ENCODE measurements at places on chromosomes 6 and 20.
A peak's percentile ranks its signal among the peaks of the same experiment; 100 is the strongest.

GRCh38 chr20:2240835-2241234 is 55.0 kb upstream of the TGM3 start:
- no peak for DNase-seq

DNA sequence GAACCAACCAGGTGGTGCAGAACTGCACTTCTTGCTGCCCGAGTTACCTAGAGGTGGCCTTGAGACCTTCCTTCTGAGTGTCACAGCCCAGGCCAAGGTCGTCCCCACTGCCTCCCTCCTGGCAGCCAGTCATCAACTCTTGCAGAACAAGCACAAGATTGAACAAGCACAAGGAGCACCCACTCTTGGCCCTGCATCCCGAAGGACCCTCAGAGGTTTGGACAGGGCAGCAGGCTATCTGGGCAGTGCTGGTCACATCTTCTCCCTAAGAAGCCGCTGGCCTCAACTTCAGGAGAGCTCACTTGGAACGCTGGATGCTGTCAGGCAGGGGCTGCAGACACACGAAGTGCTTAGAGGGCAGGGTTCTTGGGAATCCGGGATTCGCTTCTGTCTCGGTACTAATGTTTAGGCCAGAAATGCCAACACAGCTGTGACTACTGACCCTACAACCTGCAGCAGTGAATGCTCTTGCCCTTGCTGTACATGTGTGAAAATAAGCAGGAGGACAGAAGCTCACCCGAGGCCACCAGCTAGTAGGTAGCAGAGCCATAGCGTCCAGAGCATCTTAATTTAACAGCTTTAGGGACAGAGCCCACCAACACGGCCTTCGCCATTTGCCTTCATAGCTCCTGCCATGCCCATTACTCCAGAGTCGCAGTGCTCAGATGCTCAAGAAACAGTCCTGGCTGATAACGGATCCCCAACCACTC is 4.0 kb upstream of the ACSS1 start:
- DNase-seq, result no peak

- no peak for DNase-seq
Observed at GRCh38 chr6:18920701-18921100, 533.6 kb downstream of the RNF144B start.

- no peak for DNase-seq
Observed at GRCh38 chr6:41587131-41587879, 41.1 kb downstream of the FOXP4 start.

GRCh38 chr6:143655541-143655940 is 22.2 kb upstream of the PHACTR2 start:
- no peak for DNase-seq

- DNase-seq, result no peak
Observed at GRCh38 chr6:51559059-51559458, 528.4 kb downstream of the PKHD1 start.

GRCh38 chr20:34988191-34988540 is 32.5 kb downstream of the MYH7B start:
- no peak for DNase-seq

DNA sequence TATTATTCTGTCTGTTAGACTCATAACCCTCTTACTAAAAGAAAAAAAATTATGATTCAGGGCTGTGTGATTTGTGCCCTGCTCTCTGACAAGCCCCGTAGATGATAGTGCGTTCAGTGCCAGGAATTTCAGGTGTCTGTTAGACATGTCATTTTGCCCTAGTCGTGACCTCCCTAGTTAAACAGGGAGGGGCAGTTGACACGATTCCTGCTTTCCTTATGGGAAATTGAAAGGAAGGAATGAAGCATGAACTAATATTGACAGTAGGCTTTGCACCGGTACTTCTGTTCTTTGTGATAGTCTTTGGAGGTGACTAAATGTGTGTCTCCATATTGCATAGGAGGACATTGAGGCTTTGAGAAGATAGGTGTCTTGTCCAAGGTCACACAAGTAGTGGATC is 26.3 kb downstream of the RPRD1B start:
- no peak for DNase-seq

GRCh38 chr20:271069-271468 is 13.5 kb downstream of the DEFB132 start:
- DNase-seq, result no peak

- no peak for DNase-seq
Observed at GRCh38 chr6:64293298-64293697, 657.7 kb downstream of the PHF3 start.

GRCh38 chr6:123529843-123530242 is 106.9 kb downstream of the TRDN start:
- no peak for DNase-seq

DNA sequence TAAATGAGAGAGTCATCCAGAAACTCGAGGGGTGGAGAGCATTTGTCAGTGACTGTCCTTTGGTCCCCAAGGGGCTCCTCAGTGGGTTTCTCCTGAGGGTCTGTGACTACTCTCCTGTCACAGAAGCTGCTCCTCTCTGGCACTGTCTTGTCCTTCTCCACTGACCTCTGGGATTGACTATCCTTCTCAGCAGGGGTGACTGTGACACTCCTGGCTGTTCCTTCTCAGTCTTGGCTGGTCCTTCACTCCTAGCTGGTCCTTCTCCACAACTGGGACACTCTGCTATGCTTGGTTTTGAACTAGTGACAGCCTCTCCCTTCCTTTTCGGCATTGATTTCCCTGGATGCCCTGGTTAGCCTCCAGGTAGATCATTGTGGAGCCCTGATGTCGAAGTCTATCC is 33.5 kb downstream of the DYNLT1 start:
- no peak for DNase-seq

DNA sequence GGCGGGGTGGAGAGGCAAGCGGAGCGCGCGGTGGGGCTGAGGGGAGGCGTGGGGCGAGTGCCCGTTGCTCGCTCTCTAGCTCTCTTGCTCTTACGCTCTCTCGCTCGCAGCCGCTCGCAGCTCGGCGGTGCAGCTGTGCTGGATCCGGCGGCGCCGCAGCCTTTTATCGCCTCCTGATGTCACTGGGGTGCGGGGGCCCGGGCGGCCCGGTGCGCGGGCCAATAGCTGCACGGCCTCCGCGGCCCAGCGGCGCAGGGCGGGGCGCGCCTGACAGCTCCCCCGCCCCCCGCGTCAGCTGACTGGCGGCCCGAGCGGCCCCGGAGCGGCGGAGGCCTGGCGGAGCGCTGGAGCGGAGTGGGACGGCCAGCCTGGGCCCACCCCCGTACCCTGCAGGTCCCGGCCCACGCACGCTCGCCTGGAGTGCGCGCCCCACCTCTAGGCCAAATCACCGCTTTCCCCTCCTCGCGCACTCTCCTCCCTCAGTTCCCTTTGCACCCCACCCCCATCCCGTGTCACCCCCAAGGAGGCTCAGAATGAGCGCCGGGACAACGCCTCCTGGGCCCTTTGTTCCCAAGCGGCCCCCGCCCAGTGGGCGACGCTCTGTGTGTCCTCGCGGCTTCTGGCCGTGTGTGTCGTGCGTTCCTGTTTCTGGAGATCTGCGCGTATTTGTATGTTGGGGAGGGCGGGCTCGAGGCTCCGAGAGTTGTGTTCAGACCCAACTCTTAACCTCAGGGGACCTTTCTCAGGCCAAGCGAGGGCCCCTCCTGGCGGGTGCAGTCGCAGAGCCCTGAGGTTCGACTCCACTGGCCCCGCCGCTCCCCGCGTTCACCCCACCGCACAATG is at the start of gene MAFB:
Gene MAFB (minus strand): TSS at position 137 of the 843 bp plus-strand sequence. CDS start 386 bp downstream, outside the sequence.
- peak; percentile 45 for DNase-seq

DNA sequence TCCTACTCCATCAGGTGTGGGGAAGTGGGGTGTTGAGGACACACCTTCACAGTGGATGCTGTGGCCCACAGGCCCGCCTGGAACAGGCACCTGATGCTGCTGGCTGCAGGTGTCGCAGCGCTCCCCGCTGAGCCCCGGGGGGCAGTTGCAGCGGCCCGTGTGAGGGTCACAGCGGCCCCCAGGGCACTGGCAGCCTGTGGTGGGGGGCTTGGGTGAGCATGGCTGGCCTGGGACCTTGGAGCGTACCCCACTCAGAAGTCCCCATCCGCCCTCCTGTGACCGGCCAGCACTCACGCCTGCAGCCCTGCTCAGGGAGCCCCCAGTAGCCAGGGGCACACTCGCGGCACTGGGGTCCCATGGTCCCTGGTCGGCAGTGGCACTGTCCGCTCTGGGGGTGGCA is 19.2 kb downstream of the ADRM1 start:
- no peak for DNase-seq

- no peak for DNase-seq
Observed at GRCh38 chr20:1761116-1761515, 103.5 kb upstream of the SIRPG start.

GRCh38 chr6:2855061-2855519 is 13.4 kb upstream of the SERPINB1 start:
- no peak for DNase-seq

DNA sequence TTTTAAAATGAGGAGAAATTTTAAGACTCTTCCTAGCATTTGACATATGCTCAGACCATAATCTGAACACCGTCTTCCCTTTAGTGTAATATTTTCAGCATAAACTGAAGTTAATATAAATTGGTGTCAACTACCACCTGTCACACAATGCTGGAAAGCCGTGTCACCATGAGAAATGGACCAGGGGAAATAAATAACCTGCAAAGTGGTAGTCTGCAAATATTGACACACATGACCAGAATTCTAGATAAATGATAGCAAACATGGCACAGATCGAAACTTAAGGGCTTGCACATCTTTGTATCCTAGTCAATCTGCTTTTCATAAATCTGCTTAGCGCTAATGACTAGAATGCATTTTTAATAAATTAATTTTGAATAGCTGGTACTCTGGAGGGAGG is 191.9 kb downstream of the CD83 start:
- no peak for DNase-seq

DNA sequence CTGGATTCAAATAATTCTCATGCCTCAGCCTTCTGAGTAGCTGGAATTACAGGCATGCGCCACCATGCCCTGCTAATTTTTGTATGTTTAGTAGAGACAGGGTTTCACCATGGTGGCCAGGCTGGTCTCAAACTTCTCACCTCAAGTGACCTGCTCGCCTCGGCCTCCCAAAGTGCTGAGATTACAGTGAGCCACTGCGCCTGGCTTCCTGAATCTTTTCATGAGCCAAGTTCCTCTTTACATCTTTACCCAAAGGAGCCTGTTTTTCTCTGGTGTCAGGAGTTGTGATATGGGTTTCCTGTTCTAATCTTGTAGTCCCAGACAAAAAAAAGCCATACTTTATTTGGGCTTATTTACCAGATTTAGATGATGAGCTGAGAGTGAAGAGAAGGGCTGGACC is 34.4 kb downstream of the PCNA start:
- no peak for DNase-seq

- no peak for DNase-seq
Observed at GRCh38 chr6:324116-324728, 31.9 kb downstream of the DUSP22 start.

DNA sequence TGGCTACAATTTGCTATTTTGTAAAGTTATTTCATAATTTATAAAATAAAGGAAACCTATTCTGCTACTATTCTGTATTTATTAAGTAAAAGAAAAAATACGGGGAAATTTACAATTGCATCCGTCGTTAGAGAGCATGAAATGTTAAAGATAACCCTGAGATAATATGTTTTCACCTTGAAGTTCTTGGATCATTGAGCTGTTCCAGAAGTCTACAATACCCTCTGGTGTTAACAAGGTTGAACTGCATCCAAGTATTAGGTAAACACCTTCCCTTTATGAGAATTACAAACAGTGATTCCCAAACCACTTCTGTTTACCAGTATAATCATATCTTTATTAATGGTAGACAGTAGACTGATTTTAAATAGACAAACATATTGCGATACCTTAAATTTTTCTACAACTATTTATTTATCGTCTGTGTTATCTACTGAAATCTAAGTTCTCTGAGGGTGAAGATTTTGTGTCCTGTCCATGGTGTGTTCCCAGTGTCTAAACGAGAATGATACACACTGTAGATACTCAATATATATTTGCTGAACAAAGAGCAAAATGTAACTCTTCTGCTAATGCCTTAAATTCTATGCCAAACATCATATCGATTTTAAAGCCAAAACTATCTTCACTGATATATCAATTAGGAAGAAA is 28.2 kb downstream of the TBC1D32 start:
- DNase-seq, result peak; percentile 4

- DNase-seq, result no peak
Observed at GRCh38 chr6:146284311-146284710, 255.4 kb downstream of the GRM1 start.

DNA sequence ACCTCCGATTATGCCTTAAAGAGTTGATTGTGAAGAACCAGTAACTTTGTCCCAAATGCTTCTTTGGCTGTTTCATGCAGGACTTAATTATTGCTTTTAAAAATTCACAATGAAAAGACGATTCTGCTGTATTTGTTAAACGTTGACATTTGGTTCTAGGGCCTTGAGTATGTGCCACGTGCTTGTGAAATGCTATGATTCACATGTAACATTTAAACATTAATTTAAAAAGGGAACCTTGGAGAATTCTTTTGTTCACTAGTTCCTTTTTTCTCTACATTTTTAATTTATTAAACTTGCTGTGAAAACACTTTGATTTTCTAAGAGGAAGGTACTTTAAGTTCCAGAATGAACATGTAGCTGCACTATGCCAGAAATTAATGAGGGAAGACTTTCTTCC is 9.5 kb downstream of the GZF1 start:
- DNase-seq, result no peak

GRCh38 chr20:46955601-46956556 is 61.2 kb downstream of the EYA2 start:
- no peak for DNase-seq

DNA sequence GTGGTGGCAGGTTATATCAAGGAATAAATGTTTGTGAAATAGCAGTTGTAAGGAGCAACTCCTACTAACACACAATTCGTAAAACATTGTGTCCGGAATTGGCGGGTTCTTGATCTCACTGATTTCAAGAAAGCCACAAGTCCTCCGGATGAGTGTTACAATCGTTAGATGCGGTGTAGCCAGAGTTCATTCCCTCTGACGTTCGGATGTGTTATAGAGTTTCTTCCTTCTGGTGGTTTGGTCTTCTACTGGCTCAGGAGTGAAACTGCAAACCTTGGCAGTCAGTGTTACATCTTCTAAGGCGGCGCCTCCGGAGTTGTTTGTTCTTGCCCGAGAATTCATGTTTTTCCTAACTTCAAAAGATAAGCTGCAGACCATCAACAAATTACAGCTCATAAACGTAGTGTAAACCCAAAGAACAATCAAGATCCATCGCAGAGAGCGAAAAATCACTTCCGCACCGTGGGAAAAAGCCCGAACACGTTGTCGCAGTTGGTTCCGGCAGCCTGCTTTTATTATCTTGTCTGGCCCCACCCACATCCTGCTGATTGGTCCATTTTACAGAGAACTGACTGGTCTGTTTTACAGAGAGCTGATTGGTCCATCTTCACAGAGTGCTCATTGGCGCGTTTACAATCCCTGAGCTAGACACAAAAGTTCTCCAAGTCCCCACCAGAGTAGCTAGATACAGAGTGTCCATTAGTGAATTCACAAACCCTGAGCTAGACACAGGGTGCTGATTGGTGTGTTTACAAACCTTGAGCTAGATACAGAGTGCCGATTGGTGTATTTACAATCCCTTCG is 58.2 kb downstream of the TRIM27 start:
- no peak for DNase-seq

All from memory B cell (primary cell).